Mesothelial cell of epicardium (in vitro differentiated cells): ENCODE measurements at places on chromosomes 16 and 17. TPM values are rescaled to one million over a fixed set of nuclear protein-coding genes. Genes with fewer than 3 reads are reported as not detected.

The KRTAP3-2 gene
- total RNA-seq, result not detected in 3 replicates

The ZNF500 gene
- total RNA-seq, result 25.3 to 29.8 TPM (median 25.4 TPM) in 3 replicates

The KDM8 gene
- total RNA-seq, result 8.5 to 11.8 TPM (median 9.2 TPM) in 3 replicates

The TP53I13 gene
- total RNA-seq, result 29.9 to 31.2 TPM (median 30.2 TPM) in 3 replicates

The ZNF750 gene
- total RNA-seq, result 1.8 to 2.6 TPM (median 2.3 TPM) in 3 replicates

The PIPOX gene
- total RNA-seq, result 4.1 to 5.0 TPM (median 4.4 TPM) in 3 replicates

The CES3 gene
- 4.8 to 5.4 TPM (median 5.1 TPM) in 3 replicates for total RNA-seq

The MPP3 gene
- total RNA-seq, result 22.9 to 24.3 TPM (median 22.9 TPM) in 3 replicates

The TBC1D28 gene
- 0.18 to 0.52 TPM (median 0.45 TPM) in 3 replicates for total RNA-seq

The TTLL6 gene
- not detected in 3 replicates for total RNA-seq

The TEX19 gene
- total RNA-seq, result 0.16 TPM in 1 of 3 replicates, not detected in the others

- DNase-seq, result no peak
Measured at GRCh38 chr17:78532922-78533640, 44.1 kb downstream of the DNAH17 start.

DNA sequence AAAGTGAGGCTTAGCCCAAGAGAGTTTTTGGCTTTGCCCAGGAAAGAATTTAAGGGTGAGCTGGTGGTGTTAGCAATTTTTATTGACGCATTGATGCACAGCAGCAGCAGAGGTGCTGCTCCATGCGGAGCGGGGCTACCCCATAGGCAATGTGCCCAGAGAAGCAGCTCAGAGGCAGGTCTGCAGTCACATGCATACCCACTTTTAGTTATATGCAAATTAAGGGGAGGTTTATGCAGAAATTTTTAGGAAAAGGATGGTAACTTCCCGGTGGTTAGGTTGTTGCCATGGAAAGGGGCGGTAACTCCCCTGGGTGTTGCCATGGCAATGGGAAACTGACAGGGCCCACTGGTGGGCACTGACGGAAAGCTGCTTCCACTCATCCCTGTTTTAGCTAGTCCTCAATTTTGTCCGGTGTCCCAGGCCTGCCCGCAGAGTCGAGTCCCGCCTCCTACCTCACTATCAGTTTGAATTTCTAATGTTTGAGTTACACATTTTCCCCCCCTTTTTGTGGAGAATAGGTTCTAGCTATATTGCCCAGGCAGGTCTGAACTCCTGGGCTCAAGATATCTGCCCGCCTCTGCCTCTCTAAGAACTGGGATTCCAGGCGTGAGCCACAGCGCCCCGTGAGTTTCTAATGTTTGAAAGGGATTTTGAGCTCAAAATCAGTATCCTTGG, 10.4 kb upstream of the GJD3 start:
- DNase-seq, result no peak

DNA sequence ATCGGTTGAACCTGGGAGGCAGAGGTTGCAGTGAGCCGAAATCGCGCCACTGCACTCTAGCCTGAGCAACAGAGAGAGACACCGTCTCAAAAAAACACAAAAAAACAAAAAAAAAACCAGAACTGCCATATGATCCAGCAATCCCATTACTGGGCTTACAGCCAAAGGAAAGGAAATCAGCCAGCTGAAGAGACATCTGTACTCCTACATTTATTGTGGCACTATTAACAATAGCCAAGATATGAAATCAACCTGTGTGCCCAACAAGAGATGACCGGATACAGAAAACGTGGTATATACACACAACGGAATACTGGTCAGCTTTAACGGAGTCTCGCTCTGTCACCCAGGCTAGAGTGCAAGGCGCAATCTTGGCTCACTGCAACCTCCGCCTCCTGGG, 14.6 kb downstream of the FANCA start:
- DNase-seq, result no peak

- peak; percentile 71 for DNase-seq
Measured at GRCh38 chr17:81309859-81310839, 15.0 kb upstream of the SLC38A10 start.

GRCh38 chr17:44061446-44061845, 5.0 kb downstream of the LSM12 start:
- no peak for DNase-seq

- no peak for DNase-seq
Measured at GRCh38 chr16:74160759-74161158, 135.9 kb upstream of the PSMD7 start.

DNA sequence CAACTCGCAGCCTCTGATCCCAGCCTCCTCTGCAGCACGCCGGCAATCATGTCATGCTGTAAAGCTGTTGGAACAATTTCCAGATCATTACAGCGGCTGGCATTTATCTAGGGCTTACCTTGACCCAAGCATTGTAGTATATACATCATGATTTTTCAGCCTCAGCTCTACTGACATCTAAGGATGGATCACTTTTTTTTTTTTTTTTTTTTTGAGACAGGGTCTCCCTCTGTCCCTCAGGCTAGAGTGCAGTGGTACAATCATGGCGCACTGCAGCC, 103.3 kb downstream of the CMIP start:
- no peak for DNase-seq

GRCh38 chr17:79201536-79202227, 127.1 kb downstream of the ENGASE start:
- no peak for DNase-seq

GRCh38 chr16:71846431-71846830, 655 bp downstream of the ATXN1L start:
- no peak for DNase-seq

DNA sequence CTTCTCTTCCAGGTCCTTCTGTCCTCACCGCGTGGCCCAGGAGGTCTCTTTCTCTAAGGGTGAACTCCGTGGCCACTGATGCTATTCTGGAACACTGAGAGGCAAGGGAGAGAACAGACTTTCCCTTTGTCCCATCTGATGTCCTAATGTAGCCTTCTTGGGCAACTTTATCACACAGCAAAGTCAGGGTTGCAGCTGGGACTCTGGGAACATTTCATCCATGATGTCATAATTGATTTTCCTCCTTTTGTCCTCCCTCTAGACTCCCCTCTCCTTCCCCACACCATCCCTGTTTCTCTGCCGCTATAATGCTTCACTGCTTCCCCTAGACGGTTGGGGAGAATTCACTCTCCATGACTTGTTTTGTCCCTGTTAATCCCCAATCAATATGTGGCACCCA, 201.0 kb downstream of the SHISA9 start:
- DNase-seq, result no peak

DNA sequence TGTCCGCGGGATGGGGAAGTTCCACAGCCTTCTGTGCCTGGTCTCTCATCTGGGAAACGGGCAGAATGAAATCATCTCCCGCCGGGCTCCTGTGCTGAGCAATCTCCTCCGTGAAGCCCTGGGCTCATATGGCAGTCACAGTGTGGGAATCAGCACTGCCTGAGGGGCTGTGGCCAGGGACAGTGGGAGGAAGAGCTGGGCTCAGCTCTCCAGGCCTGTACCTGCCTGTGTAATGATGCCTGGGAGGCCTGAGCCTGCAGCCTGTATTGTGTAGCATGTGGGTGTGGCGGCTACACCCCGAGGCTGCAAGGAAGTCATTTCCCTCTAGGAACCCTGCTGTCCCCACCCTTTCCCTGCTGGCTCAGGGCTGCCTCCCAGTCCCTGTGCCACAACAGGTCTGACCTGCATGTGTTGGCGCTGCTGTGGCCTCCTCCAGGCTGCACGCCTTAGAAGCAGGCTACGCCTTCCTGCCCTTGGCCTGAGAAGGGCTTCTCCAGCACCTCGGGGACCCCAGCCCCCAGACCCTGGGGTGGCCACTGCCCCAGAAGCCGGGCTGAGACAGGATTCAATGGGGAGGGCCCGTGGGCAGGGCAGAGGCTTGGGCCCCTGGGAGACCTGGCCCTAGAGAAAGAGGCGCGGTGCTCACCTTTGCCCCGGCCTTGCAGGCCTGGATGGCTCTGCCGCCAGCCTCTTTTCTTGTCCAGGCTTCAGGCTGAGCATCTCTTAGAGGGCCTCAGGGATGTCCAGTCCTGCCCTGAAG, 2.1 kb downstream of the ITGB4 start:
- no peak for DNase-seq

DNA sequence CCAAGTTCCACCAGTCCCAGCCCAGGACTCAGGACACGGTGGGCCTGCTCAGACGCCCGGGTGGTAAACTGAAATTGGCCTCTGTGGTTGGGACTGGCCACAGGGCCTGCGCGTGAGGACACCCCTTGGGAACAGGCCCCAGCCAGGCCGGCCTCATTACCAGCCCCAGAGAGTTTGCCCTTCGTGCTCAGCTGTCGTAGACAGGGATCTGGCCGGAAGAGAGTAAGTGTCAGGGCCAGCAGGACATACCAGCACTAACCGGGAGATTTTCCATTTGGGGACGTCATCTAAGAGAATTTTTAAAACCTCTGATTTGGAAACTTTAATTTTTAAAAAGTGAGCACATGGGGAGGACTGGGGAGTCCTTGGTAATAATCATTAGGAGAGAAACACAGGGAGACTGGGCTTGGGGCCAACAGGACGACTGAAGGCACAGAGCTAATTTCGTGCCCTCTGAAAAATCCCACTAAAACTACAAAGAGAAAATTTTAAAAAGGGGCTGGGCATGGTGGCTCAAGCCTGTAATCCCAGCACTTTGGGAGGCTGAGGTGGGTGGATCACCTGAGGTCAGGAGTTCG, 2.4 kb upstream of the RBFOX3 start:
- DNase-seq, result no peak

GRCh38 chr17:57484826-57485565, 228.7 kb downstream of the MSI2 start:
- DNase-seq, result no peak

DNA sequence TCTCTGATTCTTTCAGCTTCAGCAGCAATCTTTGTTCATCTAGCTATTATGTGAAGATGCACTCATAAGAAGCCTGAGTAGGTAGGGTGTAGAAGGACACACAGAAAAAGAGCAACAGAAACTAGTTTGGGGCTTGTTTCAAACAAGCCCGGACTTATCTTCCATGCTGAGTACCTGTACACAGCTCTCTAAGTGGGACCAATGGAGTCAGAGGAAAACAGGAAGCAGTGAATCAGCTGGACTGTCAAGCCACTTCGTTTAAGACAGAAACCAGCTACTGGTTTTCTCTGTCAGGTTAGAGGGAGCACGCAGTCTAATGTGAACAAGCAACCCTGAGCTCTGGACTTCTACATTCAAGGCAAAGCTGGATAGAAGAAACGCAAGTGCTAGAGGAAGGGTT, 16.0 kb downstream of the MAP2K6 start:
- no peak for DNase-seq

DNA sequence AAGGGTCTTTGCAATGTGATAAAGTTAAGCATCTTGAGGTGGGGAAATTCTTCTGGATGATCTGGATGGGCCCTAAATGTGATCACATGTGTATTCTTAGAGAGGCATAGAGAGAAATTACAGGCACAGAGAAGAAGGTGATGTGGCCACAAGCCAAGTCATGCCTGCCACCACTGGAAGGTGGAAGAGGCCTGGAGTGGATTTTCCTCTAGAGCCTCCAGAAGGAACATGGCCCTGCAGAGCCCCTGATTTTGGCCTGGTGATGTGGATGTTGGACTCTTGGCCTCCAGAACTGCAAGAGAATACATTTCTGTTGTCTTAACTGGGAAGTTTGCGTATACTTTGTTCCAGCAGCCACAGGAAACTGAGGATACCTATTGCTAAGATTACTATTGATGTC, 156.9 kb upstream of the CACNG5 start:
- no peak for DNase-seq

DNA sequence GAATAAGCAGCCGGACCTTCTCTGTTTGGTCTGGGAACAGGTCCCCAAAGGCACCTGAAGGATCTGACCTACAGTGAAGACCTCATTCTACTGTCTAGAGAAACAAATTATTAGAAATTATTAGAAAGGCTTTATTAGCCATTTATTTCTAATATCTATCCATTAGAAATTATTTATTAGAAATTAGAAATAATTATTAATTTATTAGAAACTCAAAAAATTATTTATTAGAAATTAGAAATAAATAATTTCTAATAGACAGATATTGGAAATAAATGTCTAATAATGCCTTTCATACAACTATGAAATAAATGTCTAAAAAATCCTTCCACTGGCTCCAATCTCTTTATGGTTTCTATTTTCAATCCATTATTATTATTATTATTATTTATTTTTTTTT, 285.7 kb upstream of the ERCC4 start:
- DNase-seq, result no peak

- DNase-seq, result no peak
Measured at GRCh38 chr16:21159281-21159951, 942 bp downstream of the LDAF1 start.

- no peak for DNase-seq
Measured at GRCh38 chr16:2827374-2827791, 2.7 kb upstream of the ZG16B start.

GRCh38 chr16:66270333-66270927, 96.1 kb upstream of the CDH5 start:
- DNase-seq, result peak; percentile 93

DNA sequence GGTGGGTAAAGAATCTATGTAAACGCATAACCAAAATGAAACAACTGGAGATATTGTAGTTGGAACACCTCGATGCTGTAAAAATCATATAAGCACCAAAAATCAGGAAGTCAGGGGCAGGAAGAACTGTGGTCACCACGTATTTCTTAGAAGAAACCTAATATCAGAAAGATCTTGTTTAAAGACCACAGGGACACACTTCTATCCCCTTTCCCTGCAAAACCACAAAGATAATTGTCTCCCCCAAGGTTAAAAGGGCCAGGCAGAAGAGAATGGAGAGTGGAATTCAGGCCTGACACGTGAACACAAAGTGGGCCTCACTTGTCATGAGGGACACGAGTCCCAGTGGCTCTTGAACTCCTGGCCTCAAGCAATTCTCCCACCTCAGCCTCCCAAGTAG, 68.1 kb downstream of the GSG1L start:
- no peak for DNase-seq

GRCh38 chr17:79778504-79779083, 646 bp downstream of the CBX2 start:
- DNase-seq, result no peak

GRCh38 chr16:80449392-80449791, 91.4 kb upstream of the DYNLRB2 start:
- DNase-seq, result no peak

GRCh38 chr17:5585287-5585794, 1.0 kb upstream of the NLRP1 start:
- no peak for DNase-seq

- no peak for DNase-seq
Measured at GRCh38 chr16:67242138-67242730, 5.0 kb downstream of the FHOD1 start.
